ENCODE measurements at places on chromosomes 1 and 21.

- DNase-seq, result no peak
Observed at GRCh38 chr21:42474043-42474831, 21.8 kb downstream of the RSPH1 start.

DNA sequence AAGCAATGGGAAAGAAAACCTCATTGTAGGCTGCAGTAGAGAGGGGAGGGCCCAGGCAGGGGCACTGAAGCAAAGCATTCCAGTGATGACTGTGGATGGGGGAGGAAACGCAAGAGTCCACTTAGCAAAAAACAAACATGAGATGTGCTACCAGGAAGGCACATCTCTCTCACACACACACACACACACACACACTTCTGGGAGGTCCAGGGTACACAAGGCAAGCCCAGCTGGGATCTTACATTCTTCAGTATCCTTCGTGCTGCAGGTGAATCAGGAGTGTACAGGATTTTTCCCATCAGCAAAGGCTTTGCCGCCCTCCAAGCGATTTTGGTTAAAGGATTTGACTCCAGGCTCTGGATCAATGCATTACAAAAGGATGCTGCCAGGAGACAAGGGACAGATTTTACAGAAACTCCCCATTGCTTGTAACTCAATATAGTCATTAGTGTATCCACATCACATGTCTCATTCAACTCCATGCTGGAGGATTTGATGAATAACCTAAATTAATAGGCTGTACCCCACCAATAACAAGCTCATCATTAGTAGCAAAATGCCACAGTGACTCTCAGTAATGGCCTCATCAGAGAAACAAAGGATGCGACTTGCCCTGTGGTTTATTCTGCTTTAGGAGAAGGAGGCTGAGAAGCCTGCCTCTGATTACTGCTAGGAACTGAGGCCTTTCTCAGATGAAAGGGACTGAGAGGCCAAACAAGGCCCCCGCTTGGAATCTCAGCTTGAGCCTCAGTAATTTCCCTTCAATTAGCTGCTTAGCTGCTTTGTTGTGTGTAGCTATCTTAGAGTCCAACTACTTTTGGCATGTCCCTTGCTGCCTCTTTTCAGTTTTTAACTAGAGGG lies 41.6 kb downstream of the ABCA4 start:
- DNase-seq, result no peak

DNA sequence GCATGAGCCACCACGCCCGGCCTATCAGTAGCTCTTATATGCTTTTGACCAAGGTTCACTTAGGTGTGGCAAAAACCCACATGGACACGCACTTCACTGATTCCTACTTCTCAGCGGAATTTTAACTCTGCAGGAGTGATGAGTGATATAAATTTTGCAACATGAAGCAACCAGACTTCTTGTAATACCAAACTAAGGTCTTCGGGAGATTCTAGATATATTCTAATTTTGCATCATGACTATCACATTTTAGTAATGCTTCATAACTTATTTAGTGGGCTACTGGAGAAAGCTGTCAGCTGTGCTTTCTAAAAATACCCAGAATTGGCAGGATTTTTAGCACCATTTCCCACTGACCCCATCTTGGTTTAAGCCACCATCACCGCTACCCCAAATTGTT lies 27.8 kb downstream of the RHCE start:
- no peak for DNase-seq

DNA sequence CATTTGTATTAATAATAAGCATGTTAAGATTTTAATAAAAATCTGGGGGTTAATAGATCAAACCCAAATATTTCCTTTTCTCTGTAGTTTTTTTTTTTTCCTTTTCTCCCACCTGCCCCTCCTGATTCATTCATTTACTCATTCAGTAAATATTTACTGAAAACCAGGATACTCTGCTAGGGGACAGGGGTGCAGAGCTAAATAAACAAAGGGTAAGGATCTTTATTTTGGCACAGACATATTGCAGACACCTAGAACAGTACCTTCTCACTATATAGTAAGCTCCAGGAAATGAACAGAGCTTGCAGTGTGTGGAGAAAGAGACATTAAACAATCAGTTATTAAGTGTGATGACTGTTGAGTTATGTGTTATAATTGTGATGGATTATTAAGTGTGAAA lies 60.9 kb downstream of the AK5 start:
- DNase-seq, result no peak

- no peak for DNase-seq
Observed at GRCh38 chr1:180722586-180722985, 90.8 kb downstream of the XPR1 start.

DNA sequence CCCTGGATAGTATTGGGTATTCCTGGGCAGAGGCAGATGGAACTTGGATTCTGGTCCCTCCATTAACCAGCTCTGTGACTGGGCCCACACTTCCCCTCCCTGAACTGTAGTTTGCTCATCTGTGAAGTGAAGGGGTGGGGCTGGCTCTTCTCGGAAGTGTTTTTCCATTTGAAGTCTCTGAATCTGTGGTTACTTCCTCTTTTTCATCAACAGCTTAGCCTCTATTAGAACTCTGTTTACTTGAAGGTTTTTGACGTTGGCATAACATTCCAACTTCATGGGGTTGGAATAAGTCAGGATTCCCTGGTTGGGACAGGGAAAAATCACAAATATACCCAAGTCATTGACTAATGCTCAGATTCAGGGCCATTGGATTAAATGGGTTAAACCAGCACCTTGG lies 3.6 kb downstream of the KIAA0040 start:
- DNase-seq, result peak; percentile 66

DNA sequence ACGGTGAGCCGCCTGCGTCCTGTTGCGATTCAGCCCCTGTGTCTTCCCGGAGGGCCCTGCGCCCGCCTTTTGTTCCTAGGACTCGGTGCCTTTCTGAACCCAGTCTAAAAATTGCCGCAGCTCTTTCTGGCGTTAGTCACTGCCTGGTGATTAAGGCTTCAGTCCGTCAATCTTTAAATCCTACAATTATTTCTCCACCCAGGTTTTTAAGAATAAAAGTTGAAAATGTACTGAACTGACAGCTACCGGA lies 16.2 kb upstream of the PDXK start:
- DNase-seq, result no peak
